ENCODE measurements at places on chromosomes 1 and 21.
A peak's percentile ranks its signal among the peaks of the same experiment; 100 is the strongest.

DNA sequence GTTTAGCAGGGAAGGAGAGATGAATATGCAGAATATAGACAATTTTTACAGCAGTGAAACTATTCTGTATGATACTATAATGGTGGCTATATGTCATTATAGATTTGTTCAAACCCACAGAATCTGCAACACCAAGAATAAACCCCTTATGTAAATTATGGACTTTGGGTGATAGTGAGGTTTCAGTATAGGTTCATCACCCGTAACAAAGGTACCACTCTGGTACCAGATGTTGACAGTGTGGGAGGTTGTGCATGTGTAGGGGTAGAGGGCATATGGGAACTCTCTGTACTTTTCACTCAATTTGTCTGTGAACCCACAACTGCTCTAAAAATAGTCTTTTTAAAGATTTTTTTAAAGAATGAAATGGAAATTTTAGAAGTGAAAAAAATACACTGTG lies 29.9 kb upstream of the PRDX6 start:
- DNase-seq: no peak

- no peak for DNase-seq
Measured at GRCh38 chr1:96360036-96360795, 361.4 kb upstream of the PTBP2 start.

DNA sequence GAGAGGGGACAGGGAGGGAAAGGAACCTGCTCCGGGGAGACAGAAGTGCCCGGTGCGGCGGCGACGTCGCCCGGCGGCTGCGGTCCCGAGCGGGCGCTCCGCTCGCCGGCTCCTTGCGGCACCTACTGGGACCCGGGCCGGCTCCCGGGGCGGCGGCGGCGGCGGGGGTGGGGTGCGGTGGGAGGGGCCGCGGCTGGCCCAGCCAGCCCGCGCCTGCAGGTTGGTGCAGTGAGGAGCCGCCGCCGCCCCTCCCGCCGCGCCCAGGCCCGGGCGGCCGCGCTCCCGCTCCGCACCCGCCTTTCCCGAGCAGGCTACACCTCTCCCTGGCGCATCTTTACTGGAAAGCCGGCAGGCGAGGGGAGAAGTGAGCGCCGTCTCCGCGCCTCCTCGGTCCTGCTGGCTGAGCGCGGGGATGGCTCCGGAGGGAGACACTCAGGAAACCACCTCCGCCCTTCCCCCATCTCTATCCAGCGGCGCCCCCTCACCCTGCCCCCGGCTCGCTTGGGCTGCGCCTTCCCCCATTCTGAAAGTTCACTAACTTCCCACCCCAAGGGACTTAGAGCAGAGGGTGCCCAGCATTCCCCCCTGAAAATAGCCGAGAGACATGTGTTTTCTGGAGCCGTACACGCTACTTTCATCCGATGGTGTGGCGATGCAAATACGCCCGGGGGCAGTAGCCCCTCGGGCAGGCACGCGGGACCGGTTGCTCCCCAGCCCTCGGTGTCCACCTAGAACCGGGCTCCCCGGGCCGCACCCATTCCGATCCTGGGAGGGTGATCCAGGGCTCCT lies at the start of gene PLD5:
PLD5 (minus strand) TSS at position 127 of the 789 bp plus-strand sequence.
- DNase-seq: no peak

DNA sequence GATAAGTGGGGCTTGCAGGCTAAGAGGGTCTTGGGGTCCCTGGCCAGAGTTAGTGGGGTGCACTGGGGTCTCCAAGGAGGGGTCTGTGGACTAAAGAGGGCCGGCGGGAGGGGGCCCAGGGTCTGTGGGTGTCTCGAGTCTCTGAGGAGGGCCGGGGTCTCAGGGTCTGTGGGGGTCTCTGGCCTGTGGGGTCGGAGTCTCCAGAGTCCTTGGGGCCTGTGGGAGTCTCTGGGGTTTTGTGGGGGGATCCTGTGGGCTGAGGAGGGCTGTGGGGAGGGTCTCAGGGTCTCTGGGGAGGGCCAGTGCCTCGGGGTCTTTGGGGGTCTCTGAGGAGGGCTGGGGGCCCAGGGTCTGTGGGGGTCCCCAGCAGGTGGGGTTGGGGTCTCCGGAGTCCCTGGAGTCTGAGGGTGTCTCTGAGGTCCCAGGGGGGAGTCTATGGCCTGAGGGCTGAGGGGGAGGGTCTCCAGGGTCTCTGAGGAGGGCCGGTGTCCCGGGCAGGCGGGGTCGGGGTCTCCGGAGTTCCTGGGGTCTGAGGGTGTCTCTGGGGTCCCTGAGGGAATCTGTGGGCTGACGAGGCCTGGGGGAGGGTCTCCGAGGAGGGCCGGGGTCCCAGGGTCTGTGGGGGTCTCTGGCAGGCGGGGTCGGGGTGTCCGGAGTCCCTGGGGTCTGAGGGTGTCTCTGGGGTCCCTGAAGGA lies 628 bp upstream of the PLEKHM2 start:
- DNase-seq: no peak

DNA sequence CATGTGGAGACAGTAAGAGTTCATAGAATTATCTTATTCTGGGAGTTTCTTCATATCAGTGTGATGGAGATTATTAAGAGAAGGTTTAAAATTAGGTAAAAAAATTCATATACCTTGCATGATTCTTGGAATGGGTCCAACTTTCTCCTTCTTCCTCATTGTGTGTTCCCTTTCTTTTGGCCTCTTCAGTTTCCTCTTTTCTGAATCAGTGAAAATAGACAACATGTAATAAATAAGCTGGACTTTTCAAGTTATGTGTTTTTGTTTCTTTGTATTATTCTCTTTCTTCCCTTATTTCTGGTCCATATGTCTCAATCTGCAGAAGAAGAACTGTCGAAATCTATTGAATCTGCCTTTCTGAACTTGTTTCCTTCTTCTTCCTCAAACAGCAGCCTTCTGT lies 30.5 kb downstream of the C4BPA start:
- DNase-seq: no peak

- DNase-seq: no peak
Measured at GRCh38 chr21:29953072-29953471, 13.3 kb upstream of the GRIK1 start.

DNA sequence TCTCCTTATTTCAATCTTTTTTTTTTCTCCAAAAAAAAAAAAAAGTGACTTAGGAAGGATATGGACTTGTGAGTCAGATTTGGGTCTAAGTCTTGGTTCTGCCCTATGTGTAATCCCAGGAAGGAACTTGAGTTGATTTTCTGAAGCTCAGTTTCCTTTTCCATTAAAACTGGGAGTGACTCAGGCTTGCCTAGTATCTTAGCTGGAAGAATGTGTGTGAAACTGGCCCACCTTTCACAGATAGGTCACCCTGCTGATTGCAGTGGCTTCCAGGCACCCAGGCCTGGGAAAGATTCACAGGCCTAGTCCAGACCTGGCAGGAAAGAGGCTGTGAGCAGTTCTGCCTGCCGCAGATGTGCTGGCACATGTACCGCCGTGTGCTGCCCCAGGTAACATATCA lies 218.3 kb upstream of the HOOK1 start:
- no peak for DNase-seq

DNA sequence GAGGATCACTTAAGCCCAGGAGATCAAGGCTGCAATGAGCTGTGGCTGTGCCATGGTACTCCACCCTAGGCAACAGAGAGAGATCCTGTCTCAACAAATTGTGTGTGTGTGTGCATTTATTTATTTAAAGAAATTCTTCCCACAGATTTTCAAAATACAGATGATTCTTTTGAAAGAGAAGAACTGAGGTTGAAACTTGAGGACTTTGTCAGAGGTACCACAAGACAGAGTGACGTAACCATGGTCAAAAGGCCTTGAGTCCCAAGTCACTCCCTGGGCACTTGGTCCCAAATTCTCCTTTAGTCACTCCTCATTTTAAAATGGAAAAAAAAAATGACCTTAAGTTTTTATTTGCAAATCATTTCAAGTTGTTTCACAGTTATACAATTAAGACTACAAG lies 57.4 kb downstream of the TIAM1 start:
- no peak for DNase-seq

GRCh38 chr1:5189384-5189783 lies 535.0 kb downstream of the AJAP1 start:
- no peak for DNase-seq

- no peak for DNase-seq
Measured at GRCh38 chr1:175862408-175862807, 119.0 kb upstream of the TNR start.

- no peak for DNase-seq
Measured at GRCh38 chr1:107883562-107883961, 81.4 kb downstream of the VAV3 start.

DNA sequence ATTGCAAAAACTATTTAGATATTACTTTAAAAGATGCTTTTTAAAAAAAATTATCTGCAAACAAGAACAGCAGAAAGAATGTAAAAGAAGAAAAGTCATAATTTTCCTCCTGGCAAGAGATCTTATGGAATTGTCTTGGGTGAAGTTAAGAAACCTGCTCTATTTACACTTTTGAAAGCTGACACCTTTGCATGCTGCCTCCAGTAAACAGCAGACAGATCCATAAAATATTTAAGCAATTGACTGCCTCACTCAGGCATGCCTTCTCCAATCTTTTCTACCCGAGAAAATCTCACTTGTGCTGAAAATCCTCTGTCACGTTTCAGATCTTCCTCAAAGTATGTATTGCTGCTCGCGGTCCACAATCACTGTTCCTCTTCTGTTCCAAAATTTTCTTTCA lies 107.9 kb upstream of the ZP4 start:
- DNase-seq: no peak

DNA sequence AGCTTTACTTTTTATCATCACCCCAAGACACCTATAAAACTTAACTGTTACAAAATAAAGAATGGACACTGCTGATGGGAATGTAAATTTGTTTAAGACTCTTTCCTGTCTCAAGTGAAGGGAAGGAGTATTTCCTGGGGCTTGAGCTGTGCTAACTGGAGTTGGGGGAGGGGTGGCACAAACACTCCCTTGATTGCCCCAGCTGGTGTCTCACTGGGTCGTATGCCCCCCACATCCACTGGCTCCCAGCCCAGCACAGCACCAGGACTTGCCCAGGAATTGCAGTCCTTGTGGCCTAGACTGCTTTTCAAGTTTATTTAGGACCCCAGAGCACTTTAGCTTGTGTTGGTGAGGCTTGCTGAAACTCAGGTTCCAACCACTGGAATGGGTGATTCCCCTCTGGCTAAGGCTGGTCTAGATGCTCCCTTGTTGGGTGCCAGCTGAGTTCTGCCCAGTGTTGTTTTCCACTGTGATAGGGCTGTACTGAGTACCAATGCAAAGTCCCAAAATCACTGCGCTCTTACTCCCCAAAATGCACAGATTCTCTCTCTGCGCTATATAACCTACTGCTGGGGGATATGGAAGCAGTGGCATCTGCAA lies 49.1 kb upstream of the DR1 start:
- no peak for DNase-seq

- DNase-seq: peak; percentile 6
Measured at GRCh38 chr1:67053535-67053784, 488 bp downstream of the SLC35D1 start.

DNA sequence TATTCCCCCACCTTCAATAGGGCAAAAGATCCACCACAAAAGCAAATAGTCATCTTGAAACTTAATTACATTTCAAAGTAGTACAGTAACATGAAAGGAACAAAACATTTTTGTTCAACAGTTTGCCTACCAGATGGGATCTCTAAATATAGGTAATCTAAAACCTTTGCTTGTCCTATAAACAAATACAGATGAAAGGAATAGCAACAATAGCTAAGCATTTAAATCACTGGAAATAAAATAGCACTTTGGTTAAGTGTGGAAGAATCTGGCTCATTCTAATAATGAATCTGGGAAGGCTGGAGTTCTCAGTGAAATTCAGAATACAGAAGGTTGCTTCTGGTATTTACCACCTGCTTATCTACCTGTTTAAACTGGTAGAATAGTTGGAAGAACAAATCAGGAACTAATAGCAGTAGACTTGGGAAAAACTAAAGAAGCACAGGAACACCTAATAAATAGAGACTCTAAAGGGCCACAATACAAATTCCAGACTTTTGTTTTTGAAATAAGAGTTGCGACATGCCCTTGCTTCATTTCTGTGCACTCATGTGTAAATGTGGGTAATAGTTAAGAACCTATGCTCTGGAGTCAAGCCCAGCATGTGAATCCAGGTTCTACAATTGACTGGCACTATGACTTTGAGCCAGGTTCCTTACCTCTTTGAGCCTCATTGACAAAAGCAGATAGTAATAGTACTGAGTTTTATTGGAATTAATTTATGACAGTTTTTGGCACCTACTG lies 2.3 kb upstream of the LYPLAL1 start:
- DNase-seq: no peak

DNA sequence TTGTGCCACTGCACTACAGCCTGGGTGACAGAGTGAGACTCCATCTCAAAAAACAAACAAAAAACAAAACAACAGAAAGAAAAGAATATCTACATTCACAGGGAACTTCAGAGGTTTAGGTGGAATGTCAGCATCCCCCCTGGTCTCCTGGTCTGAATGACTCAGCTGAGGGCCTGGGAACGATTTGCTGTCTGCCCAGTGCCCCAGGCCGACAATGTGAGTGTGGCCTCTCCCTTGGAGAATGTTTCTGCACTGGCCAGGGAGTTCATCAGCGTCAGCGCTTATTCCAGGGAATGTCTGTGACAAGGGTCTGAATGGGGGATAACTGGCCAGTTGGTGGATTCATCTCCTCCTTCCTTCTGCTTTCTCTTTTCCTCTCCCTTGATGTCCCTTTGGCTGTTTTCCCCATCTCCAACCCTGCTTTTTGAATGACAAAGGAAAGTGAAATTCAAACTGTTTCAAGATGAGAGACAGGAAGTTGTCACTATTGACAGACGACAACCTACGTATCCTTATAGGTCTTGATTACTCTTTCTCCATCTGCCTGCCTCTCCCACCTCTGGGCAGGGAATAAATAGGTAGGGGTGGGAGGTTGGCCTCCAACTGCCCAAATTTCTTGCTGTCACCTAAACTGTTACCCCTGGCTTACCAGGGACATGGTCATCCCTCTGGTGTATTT lies 213.1 kb downstream of the HHAT start:
- DNase-seq: no peak

GRCh38 chr1:220457957-220458609 lies 69.9 kb upstream of the MARK1 start:
- DNase-seq: no peak

- DNase-seq: no peak
Measured at GRCh38 chr21:32096411-32096810, 182.4 kb downstream of the MIS18A start.

DNA sequence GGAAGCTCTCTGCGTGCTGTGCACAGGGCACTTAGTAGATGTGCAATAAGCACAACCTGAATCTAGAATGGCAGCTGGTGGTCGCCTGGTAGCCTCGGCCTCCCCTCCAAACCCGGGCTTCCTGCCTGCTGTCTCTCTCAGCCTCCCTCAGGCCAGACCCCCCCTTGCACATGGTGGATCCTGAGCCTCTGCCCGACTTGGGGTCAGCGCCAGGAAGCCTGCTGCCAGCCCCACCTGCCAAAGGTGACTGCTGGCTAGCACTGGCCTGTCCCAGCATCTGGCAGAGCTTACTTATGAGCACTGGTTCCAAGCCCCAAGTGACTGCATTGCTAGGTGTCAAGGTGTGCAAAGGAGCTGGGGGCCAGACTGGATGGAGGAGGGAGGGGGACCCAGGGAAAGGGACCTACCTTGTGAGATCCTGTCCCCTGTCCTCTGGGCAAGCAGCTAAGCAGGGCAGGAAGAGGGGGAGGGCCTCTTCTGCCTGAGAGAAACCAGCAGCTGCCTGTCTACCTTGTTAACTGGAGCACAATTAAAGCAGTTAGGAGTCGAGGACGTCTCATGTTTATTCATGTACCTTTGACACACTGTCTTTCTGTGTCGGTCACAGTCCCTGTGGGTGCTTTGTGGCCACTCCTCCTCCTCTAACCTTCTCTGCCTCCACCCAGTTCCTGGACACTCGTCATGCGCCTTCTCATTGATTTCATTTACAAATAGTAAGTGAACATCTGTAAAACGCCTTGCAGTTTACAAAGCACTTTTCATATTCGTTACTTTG lies 100.9 kb downstream of the DDX20 start:
- DNase-seq: no peak

GRCh38 chr1:170669586-170670530 lies 5.9 kb downstream of the PRRX1 start:
- DNase-seq: no peak

GRCh38 chr1:155946633-155947219 lies 5.3 kb downstream of the RXFP4 start:
- DNase-seq: no peak
